Stimulated activated CD4-positive, alpha-beta T cell treated with anti-CD3 and anti-CD28 coated beads, Interleukin-4, amount 100 ng/mL, for 1 hour (primary cell): ENCODE measurements at places on chromosomes 5 and 9.

DNA sequence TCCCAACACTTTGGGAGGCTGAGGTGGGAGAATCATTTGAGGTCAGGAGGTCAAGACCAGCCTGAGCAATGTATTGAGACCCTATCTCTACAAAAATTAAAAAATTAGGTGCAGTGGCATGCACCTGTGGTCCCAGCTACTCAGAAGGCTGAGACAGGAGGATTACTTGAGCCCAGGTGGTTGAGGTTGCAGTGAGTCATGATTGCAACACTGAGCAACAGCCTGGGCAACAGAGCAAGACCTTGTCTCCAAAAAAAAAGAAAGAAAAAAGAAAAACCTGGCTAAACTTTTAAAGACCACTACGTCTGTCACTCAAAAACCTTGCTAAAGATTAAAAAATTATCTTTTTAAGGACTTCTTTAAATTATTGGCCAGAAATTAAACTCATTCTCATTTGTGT lies 59.8 kb upstream of the ABCA1 start:
- DNase-seq: no peak

GRCh38 chr5:113546703-113547183 lies 33.2 kb downstream of the YTHDC2 start:
- DNase-seq: no peak

GRCh38 chr5:10111571-10111970 lies 138.1 kb downstream of the ATPSCKMT start:
- no peak for DNase-seq

DNA sequence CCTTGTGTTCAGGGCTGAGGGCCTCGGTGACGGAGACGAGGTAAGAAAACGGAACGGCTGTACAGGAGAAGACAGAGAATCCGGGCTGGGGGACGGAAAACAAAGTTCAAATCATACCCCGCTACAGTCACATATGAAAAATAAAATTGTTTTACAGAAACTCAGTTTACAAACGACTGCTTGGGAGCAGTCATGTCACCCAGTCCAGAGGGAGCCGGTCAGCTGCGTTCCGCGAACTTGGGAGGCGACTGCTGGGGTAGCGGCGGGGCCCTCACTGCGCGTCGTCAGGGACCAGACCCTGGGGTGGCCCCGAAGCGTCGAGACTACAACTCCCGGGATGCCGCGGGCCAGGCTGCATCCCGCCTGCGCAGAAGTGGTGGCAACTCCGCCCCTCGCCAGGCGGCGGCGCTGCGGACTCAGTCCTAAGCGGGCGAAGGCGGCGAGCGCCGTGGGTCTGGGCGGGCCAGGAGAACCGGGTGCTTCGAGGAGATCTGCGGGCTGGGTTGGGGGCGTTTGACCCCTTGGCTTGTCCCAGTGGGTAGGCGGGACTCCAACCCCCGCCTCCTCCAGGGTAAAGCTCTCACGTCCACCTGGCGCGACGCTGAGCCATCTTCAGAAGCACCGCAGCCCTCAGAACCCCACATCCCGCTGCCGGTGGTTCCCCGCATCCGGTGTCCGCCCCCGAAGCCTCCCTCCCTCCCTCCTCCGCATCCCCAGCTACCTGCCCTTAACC lies 4.0 kb downstream of the SIT1 start:
- peak; percentile 93 for DNase-seq

DNA sequence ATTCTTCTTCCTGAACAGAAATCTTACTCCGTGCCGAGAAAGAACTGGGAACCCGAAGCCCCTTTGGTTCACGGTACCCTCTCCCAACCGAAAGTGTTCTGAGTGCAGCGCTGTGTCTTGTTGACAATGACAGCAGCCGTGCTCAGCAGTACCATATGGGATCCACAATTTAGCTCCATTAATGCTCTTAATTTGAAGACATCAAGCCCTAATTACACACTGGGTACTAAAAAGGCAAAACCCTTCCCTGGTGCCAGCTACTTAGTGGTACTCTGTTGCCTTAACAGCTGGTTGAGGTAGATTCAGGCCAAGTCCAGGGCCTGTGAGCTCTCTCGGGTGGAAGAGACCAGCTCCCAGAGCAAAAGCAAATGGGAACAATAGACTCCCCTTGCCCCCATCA lies 24.5 kb downstream of the DDX31 start:
- no peak for DNase-seq

DNA sequence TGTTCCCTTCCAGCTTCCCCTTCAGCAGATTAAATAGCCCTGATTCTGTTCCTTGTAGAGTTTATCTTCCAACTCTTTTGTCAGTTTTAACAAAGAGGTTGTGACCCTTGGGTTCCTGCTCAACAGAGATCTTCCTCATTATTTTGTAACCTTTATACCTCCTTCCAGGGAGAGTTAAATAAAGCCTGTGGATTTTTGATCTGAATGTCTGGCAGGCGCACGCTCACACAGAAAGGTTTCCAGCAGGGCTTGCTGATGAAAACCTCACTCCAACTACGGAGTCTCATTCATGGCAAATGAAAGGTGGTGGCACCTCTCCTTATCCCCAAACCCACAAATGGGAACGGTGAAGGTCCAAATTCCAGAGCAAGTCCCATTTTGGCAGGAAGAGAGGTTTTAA lies 129.0 kb downstream of the SREK1 start:
- DNase-seq: no peak

GRCh38 chr9:95107001-95107749 lies 210.3 kb downstream of the FANCC start:
- no peak for DNase-seq

- no peak for DNase-seq
These were observed 43.6 kb downstream of the NR3C1 start for GRCh38 chr5:143359869-143360268.

GRCh38 chr5:111927191-111927590 lies 170.2 kb upstream of the NREP start:
- no peak for DNase-seq

DNA sequence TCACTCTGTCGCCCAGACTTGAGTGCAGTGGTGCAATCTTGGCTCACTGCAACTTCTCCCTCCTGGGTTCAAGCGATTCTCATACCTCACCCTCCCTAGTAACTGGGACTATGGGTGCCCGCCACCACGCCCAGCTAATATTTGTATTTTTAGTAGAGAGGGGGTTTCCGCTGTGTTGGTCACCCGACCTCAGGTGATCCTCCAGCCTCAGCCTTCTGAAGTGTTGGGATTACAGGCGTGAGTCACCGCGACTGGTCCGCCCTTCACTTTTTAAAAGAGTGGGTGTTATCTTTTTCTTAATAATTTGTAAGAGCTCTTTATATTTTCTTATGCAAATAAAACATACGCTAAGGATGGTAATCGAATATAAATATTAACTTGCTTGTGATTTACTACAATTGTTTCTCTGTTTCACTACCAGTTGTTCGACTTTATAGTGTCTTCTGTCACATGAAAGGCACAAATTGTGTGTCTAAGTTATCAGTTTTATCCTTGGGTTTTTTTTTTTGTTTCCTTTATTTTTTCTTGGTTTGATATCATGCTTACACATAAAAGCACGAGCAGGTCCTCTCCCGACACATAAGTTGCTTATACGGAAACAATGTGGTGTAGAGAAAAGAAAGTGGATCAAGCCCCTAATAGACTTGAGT lies 1.9 kb upstream of the GPBP1 start:
- peak; percentile 31 for DNase-seq

DNA sequence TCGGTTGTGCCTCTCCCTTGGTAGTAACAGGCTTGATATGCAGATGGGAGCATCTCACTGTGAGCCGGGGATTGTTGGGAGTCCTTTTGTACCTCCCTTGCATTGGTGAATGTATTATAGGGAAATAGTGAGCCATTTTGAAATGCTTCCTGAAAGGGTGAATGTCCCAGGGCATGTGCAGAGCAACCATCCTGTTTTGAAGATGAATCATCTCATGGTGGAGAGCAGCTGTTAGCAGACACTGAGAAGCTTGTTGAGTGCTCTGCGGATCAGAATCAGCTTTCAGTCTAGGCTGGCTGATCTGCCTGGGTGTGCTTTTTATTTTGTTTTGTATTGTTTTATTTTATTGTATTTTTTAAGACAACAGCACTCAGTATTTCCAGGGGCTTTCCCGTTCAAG lies 29.7 kb downstream of the SLC36A1 start:
- DNase-seq: no peak

GRCh38 chr9:136531904-136532798 lies 13.7 kb downstream of the NOTCH1 start:
- DNase-seq: no peak

DNA sequence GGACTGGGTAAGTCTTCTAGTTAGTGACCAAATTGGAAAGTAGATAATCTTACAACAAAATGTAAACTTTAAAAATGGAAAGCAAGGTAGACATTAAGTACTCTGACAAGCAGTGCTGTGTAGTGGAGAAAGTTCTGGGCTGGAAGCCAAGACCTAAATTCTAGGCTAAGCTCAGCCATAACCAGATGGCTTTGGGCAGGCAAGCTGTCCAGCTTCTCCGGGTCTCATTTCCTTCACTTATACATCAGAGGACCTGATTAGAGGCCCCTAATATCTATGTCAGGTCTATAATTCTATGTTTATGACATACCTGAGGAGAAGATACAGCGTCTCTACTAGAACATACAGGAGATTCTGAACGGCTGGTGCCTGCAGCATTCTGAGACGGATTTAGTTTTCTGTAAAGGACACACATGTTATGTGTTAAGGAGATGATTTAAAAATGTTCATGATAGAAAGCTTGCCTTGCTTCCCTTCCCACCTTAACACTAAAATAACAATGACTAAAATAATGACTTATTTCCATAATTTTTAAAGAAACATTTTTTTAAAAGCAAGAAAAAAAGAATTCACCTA lies 61.2 kb downstream of the ELL2 start:
- no peak for DNase-seq

DNA sequence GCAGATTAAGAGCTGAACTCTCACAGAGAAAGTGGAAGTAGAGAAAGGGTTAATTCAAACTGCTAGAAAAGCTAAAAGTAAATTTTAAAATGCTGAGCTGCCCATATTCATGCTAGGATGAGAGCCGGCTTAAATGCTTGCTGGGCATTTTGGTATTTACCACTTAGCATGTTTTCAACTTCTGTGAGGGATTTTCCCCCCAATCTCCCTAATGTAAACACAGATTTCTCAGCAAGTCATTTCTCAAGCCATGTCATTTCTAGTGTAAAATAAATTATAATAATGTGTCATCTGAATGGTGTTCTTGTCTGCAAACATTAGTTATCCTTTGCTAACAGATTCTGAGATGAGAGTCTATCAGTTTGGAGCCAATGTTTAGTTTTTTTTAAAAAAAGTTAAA lies 22.3 kb downstream of the RPS23 start:
- no peak for DNase-seq

DNA sequence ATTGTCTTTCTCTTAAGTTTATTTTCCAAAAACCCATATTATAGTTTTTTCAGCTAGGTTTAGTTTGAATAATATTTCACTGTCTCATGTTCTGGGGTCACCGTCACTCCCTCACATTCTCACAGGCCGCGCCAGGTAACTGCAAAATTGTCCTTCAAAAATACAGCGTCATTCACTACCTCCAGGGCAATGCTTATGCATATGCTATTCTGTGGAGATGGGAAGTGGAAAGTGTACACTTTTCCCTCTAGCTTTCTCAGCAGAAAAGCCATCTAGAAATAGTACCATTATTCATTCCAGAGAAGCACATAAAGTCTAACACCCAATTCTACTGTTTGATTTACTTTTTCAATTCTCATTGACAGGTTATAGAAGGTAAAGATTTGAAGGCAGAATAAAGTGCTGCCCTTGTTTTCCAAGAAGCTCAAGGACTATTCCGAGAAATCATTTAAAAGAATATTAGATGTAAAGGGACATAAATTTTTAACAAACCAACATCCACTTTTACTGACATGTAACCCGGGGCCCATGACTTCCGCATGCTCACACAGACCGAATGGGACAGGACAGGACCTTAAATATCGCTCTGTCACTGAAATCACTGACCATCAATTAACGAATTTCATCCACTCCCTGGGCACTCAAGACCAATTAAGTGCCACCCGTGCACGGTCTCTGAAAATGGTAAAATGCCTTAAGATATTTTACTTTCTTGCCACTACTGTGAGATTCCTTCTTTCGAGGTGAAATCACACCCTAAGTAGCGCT lies 720 bp downstream of the NUDT12 start:
- DNase-seq: no peak

DNA sequence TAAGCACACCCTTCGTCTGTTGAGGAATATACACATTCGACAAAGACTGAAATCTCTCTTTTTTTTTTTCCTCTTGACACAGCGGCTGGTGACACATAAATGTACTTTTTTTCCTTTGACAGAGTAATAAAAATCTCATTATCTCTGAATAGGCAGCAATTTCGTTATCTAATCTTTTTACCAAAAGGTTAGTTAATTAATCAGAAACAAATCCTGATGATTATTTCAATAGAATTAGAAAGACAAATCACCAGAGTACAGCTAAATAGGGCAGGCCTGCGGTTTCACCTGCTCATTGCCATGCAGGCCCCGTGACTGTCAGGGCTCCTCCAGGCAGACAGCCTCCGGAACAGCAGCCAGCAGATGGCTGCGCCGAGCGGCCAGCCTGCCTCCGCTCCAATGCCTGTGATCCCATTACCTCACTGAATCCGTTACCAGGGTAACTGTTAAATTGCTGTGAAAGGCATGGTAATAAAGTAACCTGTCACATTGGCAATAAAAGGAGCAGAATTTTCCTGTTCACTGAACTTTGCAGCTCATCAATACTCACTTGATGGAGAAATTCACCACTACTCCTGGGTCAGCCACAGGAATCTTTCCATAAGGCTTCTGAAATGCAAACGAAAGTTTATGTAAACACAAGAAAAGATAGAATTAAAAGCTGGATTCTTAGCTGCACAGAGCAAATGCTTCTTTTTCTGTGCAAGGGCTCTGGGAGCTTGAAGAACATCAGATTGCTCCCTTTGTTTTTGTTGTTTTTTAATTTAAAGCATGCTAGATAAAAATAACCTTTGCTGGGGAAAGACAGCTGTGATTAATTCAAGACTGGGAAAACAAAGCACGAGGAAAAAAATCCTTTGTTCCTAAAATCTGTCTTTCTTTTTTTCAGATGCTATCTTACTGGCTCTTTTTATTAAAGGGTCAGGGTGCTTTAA lies 666.4 kb upstream of the ZNF608 start:
- DNase-seq: no peak

DNA sequence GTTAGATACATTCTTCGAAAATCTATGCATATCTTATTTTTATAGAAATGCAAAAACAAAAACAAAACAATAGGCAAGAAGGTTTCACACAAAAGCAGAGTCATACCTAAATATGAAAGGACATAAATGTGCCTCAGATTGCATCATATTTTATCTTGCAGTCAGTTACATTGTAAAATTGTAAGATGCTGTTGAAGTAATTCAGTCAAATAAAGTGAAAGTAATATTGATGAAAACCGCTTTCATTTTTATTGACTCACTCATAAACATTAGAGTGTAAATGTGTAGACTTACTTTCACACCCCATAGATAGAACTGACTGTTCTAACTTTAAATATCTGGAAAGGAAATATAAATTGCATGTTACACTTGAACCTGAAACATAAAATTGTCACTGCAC lies 931.5 kb upstream of the NUDT12 start:
- DNase-seq: no peak

- DNase-seq: no peak
These were observed 3.6 kb downstream of the PAEP start for GRCh38 chr9:135565141-135565628.
